ENCODE measurements at places on chromosomes 16 and 17.

GRCh38 chr16:6531067-6531466, 801.6 kb upstream of the RBFOX1 start:
- DNase-seq, result no peak

DNA sequence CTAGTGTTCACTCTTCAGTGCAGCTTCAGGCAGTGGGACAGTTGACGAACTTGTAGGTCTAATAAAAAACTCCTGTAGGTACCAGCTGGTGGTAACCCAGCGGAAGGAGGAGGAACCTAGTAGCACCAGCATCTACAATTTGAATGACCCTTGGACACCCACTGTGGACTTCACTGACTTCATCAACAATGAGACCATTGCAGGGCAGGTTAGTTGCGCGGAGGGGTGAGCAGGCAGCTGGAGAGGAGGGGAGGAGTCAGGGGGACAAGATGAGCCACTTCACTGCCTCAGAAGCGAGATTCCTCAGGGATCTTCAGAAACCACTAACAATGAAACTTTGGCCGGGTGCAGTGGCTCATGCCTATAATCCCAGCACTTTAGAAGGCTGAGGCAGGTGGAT, 22.3 kb downstream of the AOC3 start:
- no peak for DNase-seq

DNA sequence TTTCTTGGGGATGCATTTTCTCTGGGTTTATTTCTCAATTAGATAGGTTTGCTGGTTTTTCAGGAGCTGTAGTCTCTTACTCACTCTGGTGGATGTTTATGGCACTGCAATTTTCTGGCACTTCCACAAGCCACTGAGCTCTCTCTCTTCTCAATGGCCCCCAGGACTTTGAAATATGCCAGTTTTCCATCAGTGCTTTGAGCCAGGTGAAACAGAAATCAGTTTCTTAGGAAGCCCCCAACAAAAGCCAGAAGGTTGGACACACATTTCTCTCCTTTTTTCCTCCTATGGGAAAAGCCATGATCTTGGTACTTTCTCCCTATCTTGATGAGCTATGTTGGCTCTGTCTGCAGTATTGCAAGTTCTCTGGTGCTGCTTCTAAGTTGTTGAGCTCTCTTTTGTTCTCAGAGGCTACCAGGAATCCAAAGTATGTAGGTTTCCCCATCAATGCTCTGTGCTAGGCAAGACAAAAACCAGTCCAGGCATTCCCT, 90.7 kb upstream of the SMIM36 start:
- DNase-seq, result peak; percentile 60

DNA sequence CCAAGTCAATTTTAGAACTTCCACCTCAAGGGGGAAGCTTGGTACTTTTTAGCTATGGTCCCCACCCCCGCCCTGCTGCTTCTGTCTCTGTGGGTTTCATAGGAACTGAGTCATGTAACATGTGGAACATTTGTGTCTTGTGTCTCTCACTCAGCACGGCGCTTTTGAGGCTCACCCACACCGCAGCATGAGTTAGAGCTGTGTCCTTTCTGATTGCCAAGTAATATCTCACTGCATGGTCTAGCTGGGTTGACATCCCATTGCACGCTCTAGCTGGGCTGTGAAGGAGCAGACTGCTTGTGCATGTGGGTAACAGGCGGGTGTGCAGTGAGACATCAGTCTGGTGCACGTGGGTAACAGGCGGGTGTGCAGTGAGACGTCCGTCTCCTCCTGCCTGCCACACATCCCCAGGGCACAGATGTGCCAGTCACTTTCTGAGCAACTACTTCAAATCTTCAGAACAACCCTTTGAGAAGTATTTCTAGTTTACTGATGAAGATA, 26.4 kb upstream of the SLC7A5 start:
- DNase-seq, result peak; percentile 87

DNA sequence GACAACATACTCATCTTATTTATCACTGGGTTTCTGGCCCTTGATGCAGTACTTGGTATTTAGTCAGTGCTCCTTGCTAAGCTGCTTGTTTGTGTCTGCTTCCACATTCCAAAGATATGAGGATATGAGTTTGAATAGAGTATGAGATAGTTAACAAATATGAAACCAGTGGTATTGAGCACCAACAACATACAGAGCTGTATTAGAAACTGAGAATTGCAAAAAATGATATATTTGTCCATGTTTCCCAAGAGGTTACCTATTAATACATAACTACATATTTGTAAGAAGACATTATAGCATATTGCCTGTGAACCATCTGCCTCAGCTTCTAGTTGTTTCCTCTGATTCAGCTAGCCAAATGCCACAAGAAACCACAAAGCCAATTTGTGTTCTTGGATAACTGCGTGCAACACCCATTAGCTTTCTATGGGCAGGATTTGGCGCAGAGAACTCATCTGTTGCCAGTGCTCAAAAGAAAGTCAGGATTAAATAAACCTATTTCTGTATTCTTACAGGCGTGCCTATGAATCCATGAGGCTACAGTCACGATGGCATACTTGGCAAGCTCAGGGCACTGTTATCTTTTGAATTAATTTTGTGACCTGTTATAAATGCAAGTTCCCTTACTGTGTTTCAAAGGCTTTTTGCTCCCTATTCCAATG, 194.4 kb downstream of the MAP2K6 start:
- DNase-seq, result peak; percentile 94

- no peak for DNase-seq
Measured at GRCh38 chr16:84847564-84848355, 28.0 kb downstream of the CRISPLD2 start.

Measured in fibroblast of skin of right quadriceps (primary cell).